ENCODE measurements at places on chromosomes 7 and 10.
A peak's percentile ranks its signal among the peaks of the same experiment; 100 is the strongest.

DNA sequence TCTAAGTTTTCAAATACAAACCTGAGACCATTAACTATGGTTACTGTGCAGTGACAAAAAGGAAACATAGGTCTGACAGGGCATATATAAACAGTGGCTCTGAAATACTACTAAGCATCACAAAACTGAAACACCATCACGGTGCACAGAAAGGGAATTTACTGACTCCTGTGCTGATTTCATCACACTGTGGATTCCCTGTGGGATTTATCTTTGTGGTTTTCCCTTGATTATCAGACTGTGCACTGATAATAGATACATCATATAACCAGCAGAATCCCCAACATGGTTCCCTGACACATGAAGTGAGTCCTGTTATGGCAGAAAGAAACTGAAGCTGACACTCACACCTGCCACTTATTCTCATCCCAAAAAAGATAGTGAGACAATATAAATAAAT, 676.3 kb upstream of the KCND2 start:
- no peak for DNase-seq

- DNase-seq: no peak
Measured at GRCh38 chr10:132865171-132865631, 77.2 kb downstream of the CFAP46 start.

DNA sequence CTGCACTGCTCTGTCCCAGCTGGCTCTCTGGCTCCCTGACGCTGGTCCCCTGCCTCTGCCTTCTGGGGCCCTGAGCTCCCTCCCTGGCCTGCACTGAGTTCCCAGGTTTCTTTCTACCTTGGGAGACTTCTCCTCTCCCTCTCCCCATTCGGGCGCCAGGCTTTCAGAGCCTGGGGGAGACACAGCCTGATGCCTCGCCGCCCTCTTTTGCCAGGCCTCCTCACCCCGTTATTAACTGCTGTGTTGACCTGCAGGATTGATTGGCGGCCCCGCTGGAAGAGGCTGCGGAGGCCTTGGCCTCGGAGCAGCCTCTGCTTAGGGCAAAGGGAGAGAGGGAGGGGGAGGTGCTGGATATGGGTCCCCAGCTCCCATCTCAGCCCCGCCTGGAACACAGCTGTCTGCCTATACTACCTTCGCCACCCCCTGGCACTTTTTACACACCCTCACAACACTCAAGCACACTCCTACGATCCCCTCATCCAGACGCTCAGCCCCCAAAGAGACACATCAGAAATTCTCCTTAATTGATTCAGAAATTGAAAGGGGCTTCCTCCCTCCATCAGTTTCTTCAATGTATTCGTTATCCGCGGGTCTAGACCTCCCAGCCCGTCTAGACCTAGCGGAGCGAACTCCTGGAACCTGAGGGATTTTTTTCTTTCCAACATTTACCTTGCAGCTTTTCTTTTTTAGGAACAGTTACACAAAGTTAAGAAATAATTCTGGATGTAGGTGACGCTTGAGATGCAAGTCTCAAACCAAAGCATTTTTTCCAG, 7.1 kb upstream of the PAX2 start:
- DNase-seq: no peak

DNA sequence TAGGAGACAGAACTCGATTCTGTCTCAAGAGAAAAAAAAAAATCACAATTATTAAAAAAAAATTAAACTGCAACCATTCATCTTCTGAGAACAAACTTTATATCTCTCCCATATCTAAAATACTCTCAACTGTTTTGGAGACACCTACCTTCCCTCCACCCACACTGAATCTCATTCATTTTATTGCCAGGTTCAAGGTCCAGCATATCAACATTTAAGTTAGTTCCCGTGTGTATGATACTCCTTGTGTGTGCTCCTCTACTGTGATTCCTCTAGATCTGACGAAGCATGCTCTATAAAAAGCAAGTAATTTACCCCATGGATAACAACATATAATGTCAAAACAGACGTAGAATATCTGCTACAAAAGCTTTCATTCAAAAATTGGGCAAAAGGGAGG, 351.8 kb upstream of the SORCS1 start:
- DNase-seq: no peak

DNA sequence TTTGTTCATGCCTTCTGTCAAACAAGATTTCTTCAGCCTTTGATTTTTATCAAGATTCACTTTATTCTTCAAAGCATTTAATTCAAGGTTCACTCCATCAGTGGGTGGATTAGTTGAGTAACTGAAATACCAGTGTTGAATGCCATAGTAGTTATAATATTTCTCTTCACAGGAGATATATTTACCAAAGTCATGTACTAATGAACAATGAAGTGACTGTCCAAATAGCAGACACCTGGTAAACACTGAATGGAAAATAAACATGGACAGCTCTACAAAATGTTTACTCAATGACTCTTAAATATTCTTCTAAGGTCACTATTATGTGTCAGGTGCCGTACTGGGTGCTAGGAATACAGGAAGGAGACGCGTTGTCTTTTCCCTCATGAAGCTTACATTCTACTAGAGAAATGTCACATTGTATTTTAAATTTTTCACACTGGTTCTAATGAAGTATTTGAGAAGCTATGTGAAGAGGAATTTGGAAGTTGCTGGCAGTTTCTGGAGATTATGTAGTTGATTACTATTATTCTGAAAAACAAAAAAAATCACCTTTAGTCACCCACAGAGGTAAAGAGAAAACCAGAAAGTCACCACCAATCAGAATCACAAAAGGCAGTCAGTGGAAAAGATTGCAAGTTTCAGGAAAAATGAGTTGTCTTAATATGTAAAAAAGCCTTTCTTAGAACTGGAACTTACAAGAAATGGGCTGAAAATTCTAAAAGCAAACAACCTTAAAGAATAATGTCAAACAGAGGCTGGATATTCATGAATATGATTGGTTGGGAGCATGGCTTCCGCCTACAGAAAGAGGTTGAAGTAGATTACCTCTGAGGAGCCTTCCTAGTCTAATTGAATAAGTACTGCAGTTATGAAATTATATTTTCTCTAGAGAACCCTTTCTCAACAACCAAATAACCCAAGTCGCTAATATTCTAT, 84.5 kb downstream of the RTKN2 start:
- no peak for DNase-seq

- no peak for DNase-seq
Measured at GRCh38 chr10:92219559-92219958, 71.3 kb downstream of the CPEB3 start.

DNA sequence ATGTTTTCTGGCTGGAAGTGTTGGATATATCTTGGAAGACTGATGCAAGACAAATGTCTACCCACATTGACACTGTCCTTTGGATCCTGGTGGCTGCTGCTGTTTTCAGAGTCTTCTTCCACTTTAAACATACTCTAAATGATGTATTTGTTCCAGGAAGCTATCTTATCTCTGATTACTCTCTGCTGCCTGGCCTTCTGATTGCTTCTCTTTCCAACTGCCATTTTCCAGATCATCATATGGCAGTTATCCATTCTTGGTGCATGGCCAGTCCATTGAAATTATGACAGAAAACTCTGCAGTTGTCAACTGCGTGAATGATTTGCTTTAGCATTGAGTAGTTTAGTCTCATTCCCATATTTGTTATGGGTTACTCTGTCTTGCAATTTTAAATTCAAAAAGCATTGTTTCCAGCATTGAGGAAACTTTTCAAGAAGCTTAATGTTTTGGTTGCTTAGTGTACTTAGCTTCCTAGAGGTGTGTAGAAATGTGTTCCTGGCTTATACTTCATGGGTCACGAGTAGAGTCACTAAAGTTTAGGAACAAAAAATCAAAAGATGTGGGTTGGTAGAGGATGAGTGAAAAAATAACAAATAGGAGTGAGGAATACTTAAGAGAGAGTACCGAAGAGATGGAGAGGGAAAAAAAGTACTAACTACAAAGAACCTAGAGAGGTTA, 268.3 kb upstream of the MTPN start:
- no peak for DNase-seq

- DNase-seq: no peak
Measured at GRCh38 chr10:13627459-13628310, 40.9 kb downstream of the PRPF18 start.

GRCh38 chr7:94941844-94942632, 34.6 kb downstream of the PPP1R9A start:
- no peak for DNase-seq

DNA sequence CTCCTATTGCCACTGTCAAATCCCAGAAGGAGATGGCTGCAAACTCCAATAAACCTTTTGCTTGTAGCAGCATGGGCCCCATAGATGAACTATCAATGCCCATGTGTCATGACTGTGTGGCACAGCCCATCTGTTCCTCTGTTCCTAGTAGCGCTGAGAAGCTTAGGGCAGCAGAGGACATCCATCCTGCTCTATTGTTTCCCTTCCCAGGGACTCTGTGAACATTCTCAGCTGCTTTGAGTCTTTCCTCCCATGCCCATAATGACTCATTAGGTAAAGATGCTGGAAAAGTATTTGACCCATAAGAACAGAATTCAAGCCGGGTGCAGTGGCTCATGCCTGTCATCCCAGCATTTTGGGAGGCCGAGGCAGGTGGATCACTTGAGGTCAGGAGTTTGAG, 28.3 kb downstream of the STMP1 start:
- DNase-seq: no peak

DNA sequence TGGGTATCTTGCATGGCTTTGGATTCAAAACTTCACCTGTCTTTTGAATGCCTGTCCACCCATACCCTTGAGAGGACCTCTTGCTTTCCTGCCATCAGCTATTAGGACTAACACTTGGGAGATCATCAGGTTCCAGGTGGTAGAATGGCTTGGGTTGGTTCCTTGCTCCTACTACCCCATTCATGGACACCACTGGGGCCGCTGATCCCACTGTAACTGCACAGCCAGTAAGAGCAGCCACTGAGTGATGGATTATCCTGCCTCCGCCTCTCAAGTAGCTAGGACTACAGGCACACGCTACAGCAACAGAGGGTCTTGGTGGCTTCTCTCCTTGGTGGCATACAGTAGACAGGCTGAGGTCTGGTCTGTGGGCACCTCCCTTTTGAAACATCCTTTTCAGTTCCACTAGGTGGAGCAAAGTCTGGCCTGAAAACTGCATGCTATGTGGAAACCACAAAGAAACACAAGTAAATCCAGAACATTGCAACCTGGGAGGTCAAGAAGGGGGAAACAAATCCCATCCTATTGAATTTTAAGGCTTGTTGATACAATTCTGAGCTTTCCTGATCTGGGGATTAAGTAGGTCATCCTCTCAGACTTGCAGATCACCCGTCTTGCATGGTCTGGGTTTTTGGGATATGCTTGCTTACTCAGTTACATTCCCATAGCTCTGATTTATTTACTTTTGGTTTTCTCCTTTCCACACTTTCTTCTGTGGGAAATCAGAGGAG, 9.4 kb downstream of the WBP1L start:
- peak; percentile 68 for DNase-seq

GRCh38 chr10:103506061-103506460, 12.6 kb downstream of the NEURL1 start:
- no peak for DNase-seq

GRCh38 chr7:155722118-155722517, 77.7 kb downstream of the RBM33 start:
- no peak for DNase-seq

GRCh38 chr10:62457196-62457595, 83.0 kb downstream of the ZNF365 start:
- no peak for DNase-seq

DNA sequence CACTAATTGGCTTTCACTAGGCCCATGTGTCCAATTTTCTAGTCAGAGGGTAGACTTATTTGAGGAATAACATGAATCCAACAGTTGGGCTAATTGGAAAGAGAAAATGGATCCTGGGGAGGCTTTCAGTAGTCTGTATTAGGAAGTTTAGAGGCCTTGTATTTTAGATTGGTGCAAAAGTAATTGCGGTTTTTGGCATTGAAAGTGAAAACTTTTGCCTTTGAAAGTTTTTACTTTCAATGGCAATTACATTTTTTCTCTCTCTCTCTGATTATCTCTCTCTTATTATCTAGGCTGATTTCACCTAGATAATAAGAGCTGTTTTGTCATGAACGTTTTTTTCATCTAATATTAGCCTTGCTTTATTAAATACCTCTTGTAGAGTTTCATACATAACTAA, 981.7 kb downstream of the REEP3 start:
- no peak for DNase-seq

DNA sequence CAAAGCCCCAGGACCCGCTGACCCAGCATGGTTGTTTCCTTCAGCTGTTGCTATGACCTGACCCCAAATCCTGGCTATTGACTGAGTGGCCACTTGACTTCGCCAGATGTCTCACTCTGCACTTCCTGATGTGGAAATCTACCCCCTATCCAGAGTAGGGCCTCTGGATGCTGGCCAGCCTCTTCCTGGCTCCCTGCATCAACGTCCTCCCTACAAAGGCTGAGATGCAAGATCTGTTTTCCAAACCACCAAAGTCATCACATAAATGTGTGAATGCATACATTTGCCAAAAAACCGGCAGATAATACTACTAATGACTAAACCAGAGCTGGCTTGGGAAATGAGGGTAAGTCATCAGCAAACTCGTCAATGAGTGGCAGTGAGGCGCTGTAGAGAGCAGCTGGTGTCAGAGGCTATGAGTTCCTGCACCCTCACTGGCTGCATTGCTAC, 70.4 kb downstream of the PYROXD2 start:
- no peak for DNase-seq

DNA sequence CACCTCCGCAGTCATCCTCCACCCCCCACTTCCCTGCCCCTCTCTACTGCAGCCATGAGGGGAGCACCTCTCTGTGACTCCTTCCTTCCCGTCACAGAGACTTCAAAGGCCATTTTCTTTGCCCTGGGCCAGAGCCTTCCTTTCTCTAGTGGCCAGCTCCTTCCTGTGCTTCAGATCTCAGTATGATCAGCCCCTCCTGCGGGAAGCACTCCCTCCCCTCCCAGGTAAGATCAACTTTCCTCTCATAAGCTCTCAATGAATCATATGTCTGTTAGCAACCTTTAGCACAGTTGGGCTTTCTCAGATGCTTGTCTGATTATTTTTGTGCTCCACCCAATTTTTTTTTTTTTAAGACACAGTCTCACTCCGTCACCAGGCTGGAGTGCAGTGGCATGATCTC, 241.0 kb upstream of the PRSS1 start:
- DNase-seq: peak; percentile 43

DNA sequence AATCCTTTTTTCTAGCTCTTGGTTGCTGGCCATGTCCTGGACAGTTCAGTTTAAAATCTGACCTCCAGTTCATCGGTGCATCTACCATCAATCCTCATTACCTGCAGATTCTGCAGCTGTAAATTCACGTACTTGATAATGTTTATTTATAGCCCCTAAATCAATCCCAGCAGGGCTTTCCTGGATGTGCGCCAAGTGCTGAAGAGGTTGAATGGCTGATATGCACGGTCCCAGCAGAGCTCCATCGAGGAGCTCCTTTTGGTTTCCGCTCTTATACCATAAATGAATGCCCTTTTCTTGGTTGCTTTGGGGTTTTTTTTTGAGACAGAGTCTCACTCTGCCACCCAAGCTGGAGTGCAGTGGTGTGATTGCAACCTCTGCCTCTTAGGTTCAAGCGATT, 91.2 kb upstream of the CCZ1B start:
- DNase-seq: no peak

Measured in hematopoietic multipotent progenitor cell treated with erythropoietin and hydrocortisone succinate and interleukin-3 and kit ligand, for 8 days (in vitro differentiated cells).